Stimulated activated CD4-positive, alpha-beta T cell treated with anti-CD3 and anti-CD28 coated beads, Interleukin-4, amount 100 ng/mL, for 24 hours (primary cell): ENCODE measurements at places on chromosomes 2 and 18.

DNA sequence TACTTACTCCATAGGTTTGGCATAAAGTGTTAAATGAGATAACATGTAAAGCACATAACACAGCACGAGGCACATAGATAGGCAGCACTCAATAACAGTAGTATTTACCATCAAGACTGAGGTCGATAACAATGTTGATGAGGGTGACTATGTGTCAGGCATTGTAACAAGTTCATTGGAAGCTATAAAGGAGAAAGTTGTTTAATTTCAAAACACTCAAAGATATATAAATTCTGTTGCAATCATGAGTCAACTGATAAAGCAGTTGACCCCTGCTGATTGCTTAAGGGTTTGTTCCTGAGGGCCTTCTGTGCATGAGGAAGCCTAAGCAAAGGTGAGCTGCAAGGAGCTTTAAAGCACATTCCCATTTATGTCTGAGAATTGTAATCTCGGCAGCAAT, 760.5 kb downstream of the SATB2 start:
- no peak for DNase-seq

- no peak for DNase-seq
Measured at GRCh38 chr2:97935719-97936161, 60.0 kb downstream of the TMEM131 start.

DNA sequence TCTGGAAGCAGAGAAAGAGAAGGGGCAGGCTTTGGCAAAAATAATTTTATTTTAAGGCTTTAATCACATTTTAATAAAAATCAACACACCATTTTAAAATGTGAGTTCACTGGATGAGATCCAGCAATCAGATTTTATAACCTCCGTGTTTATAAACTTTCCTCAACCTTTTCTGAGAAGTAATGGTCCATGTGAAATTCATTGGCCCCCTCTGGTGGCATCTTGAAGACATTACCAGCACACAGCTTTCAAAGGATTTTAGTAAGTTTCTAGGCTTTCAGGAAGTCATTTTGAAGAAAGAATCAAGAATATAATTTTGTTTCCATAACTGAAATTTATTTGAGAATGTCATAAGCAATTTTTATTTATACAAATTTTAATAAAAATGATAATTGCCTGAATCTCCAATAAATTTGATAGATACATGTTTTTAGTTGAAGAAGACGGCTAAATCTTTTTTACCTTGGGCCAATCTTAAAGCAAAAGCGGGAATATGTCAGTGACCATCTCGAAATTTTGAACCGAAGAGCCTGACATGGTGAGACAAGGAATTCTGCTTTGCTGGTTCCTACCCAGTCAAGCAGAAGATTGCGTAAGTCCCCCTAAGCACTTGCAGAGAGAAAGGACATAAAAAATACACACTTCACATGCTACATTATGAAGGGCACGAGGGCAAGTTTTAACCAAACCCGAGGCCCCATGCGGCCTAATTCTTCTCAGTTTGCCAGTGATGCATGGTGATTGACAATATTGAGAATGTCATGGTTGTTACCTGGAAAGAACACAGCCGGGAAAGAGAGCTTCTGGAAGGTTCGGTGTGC, 128.4 kb upstream of the CBLN2 start:
- no peak for DNase-seq

DNA sequence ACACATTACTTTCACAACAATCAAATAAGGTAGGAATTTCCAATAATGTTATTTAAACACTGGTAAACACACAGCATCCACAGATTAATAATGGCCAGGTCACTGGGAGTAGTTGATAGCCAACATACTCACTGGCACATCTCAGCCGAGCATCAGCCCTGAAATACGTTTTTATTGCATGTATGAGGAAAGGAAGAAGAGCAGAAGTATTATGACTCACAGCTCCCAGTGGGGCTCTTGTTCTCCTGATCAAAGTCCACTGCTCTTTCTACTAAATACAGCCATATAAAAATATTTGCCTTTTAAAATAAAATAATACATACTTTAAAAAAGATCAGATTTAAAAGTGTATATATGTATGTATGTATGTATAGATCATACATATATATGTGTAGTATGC, 999.6 kb downstream of the SUCLG1 start:
- DNase-seq: no peak

DNA sequence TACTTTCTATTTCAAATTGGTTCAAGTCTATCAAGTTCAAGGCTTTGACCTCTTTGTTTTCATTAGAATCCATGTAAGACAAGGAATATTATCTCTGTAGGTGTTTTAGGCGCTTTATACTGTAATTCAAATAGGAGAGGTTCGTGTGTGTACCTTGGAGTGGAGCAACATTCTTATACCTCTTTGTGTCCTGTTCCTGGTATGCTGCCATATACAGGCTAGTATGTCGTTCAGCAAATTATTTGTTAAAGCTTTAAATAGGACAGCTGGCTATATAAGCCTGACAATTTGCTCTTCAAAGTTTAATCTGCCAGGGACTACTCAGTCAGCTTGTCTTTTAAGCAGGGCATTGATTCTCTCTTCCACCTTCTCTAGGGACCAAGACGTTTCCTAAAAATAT, 31.1 kb upstream of the SPAG16 start:
- no peak for DNase-seq

DNA sequence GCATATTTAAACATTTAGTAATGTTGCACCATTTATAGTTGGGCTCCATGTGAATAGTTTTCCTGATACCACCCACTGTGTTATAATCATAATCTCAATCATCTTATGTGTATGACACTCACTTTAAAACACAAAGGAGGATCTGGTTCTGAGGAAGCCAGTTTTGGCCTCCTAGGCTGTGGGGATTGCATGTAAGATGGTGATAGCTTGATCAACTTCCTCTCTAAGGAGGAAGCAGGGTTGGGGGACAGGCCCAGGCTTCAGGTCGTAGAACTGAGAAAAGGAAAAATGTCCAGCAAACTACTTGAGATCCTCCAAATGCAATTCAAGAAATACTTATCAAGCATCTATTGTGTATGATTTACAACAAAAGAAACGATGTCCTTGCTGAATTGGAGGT, 4.9 kb upstream of the PPM1B start:
- DNase-seq: no peak

- no peak for DNase-seq
Measured at GRCh38 chr18:24734058-24734457, 273.6 kb downstream of the HRH4 start.

- no peak for DNase-seq
Measured at GRCh38 chr2:49693961-49694360, 539.6 kb upstream of the FSHR start.

DNA sequence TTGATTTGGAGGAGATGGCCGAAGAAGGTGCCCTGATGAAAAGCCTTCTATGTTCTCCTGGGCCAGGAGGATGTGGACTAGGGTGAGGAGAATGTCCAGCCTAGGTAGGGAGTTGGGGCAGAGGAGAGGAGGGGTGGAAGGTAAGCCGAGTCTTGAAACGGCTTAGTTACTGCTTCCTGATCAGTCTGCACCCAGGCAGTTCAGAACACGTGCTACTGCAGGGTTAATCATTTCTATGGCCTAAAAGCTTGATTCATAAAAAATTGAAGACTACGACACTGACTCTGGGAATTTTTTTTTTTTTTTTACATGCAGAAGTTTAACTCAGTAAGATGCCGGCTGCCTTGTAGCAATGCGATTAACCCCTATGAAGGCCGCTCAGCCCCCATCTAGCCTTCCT, 125.3 kb downstream of the TMEM163 start:
- DNase-seq: no peak

GRCh38 chr2:240672076-240672700, 10.5 kb downstream of the AQP12B start:
- DNase-seq: no peak

GRCh38 chr2:75162259-75162658, 37.1 kb downstream of the TACR1 start:
- no peak for DNase-seq
